ENCODE measurements at places on chromosomes 1 and 21.

- no peak for DNase-seq
Measured at GRCh38 chr21:33733601-33734000, 91.3 kb downstream of the ITSN1 start.

DNA sequence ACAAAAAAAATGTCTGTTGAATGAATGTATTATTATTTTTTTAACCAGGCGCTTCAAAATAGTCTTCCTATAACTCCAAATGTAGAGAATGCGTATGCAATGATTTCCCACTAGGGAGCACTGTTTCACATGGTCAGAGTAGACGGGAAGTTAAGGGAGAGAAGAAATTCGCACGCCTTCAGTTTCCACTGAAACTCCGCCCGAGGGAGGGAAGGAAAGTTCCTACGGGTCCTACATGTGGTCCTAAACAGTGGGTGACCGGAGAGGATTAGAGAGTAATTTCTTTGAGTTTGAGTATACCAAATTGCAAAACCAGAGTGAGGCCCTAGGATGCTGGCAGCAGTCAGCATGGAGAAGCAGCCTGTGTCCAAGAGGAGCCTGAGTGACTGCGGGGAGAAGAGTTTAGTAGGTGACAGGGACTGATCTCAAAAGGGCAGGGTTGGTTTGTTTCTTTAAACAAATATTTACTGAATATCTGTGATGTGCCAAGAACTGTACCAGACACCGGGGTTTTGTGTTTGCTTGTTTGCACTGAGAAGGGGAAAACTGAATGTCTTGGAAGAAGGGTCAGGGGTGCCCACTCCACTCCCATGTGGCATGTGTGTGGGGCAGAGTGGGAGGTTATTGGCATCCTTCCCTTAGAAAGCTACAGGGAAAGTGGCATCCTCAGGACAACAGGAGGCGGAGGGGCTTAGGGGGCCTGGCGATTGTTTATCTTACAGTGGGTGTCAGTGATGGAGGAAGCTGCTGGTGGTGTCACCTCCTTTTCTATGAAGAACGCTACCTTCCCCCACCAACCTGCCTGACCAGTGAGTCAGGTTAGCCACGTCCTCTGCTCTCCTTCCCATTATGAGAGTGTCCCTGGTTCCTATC, 22.8 kb downstream of the RNU5D-1 start:
- DNase-seq = peak; percentile 22

- no peak for DNase-seq
Measured at GRCh38 chr1:166944186-166944967, 31.0 kb downstream of the ILDR2 start.

- peak; percentile 100 for DNase-seq
Measured at GRCh38 chr1:155983191-155984024, 5.1 kb upstream of the ARHGEF2 start.

DNA sequence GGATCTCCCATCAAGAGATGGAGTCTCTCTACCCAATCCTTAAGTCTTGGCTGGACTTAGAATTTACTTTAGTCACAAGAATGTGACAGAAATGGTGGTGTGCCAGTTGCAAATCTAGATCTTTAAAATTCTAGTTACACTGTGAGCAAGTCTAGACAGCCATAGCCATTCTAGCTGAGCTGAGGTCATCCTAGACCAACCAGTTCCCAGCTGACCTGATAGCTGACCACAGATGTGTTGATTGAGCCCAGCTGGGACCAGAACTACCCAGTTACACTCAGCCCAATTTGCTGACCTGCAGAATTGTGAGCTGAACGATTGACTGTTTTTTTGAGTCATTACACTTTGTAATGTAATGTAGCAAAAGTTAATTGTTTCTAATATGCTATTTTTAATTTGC, 251.8 kb downstream of the ADGRL2 start:
- no peak for DNase-seq

DNA sequence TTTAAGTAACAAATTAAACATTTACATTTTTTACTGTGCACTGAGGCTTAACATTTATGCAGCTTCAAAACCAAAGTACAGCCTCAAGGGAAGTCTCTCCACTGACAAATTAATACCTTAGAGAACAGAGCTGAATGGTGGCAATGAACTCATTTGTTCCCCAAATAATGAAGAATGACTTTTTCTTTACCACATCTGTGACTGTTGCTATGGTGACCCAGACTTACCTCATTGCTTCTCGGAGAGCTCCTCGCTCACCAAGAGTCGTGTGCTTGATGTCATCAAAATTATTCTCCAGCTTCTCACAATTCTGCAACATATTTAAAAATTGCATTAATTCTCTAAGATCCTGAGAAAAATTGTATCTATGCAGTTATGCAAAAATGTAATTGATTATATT, 92.9 kb downstream of the DPYD start:
- no peak for DNase-seq

Data from AG09319 (cell line).